ENCODE measurements at places on chromosomes 12 and 14. TPM values are rescaled to one million over a fixed set of nuclear protein-coding genes. Genes with fewer than 3 reads are reported as not detected.
A peak's percentile ranks its signal among the peaks of the same experiment; 100 is the strongest.

DNA sequence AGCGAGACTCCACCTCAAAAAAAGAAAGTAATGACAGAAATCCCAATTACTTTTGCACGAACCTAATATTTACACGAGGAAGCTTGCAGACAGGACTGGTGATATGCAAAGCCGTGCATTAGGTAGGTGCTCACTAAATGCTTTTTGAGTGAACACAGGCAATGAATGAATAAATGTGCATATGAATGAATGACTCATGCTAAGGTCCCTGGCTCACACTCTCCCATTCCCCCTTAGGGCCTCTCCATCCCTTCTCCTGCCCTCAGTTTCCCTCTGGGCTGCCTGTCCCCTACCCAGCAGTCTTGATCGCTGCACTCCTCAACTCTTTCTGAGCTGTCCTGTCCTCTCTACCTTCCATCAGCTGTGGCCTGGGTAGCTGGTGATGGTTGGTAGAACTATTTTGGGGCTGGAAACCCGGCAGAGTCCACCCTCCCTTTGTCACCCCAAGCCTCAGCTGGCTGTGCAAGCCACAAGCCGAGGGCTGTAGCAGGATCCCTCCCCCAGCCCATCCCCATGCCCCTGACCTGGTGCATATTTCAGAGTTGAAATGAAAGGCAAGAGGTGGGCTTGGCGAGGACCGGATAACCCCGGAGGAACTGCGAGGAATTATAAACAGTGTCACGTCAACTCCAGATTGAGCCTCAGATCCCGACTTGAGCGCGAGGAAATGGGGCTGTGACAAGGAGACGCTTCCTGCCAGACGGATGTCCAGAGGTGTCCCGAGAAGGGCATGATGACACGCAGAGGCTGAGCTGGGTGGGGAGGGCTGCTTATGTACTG lies 191.7 kb upstream of the GSC start:
- no peak for DNase-seq

DNA sequence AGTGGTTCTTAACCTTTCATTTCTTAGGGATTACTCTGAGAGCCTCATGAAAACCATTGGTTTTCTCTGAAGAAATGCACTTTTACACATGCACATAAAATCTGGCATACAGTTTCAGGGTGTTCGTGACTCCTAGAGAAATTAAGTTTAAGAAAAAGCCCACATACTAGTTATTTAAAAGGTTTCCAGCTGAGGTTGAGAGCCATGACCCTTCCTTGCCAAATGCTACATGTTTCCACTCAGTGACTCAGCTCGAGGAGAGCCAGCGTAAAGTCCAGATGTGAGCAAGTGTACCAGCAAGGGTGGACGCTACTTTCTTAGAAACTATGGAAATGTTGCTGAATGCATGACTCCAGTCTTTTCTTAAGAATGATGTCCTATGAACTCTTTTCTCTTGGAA lies 42.7 kb upstream of the FLRT2 start:
- DNase-seq: no peak

GRCh38 chr14:68768316-68768715 lies 24.6 kb downstream of the ZFP36L1 start:
- DNase-seq: no peak

GRCh38 chr12:88247241-88247643 lies 105.1 kb downstream of the TMTC3 start:
- DNase-seq: no peak

DNA sequence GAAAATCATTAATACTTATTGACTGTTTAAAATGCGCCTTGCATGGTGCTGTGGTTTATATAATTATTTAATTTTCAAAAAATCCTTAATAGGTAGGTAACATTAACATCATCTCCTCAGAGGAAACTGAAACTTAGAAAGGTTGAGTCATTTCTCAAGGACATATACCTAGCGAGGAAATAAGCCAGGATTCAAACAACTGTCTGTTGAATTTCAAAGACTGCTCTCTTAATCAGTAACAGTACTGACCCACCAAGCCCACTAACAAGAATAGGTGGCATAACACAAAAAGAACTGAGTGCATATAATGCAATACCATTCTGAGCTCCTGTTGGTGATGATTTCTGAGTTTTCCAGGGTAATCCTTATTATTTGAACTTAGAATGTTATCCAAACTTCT lies 174.3 kb downstream of the SOX5 start:
- no peak for DNase-seq

Gene TTC5
- total RNA-seq: 27.0 TPM

Gene LYZ
- total RNA-seq: not detected

Gene TPPP2
- not detected for total RNA-seq

DNA sequence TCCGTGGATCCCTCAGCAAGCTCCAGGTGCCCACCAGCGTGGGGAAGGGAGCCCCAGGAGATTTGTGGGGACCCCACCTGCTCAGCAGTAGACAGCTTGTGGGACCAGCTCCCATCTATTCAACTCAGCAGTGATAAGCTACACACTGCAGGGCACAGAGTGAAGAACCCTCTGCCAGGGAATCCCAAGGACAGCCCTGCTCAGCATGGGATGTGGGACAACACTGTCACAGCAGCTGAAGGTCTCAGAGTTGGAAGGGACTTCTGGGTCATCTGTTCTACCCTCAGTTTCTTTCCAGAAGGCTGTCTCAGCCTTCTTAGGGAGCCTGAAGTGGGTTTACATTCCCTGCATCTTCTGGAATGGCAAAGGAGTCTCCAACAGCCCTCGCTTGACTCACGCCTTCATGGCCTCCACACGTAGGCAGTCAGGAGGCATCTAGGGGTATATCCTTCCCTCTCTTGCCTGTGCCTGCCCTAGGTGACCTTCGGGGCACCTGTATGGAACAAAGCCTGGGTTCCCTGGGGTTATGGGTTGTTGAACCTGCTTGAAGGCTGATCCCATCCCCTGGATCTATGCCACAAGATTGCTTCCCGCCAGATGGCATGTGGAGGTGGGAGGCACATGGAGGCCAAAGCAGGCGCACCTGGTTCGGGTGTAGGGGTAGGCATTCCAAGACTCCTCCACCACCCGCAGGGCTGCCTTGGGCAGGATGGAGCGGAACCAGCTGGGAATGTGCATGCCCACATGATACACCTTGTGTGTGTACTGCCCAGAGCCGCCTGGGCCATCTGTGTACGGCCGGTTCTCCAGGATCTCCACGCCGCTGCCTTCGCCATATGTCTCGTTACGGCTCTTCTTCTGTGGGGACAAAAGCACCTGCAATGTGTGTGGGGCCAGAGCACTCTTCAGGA lies 33.0 kb downstream of the ARL6IP4 start:
- peak; percentile 94 for DNase-seq

GRCh38 chr14:79395061-79395460 lies 816.2 kb downstream of the DIO2 start:
- DNase-seq: no peak

GRCh38 chr12:85244561-85244960 lies 35.5 kb upstream of the ALX1 start:
- no peak for DNase-seq

Gene SOX5
- not detected for total RNA-seq

- no peak for DNase-seq
Observed at GRCh38 chr14:90883782-90884181, 67.6 kb upstream of the TTC7B start.

Gene ETFBKMT
- total RNA-seq: 1.8 TPM

Gene EPYC
- not detected for total RNA-seq

Gene RPL10L
- not detected for total RNA-seq

Gene ZNF605
- 5.7 TPM for total RNA-seq

Gene KNTC1
- 54.2 TPM for total RNA-seq

GRCh38 chr12:74537126-74537706 lies 419 bp upstream of the ATXN7L3B start:
- DNase-seq: peak; percentile 72

Gene SDSL
- total RNA-seq: 18.5 TPM

GRCh38 chr14:33465846-33466700 lies 484.8 kb downstream of the EGLN3 start:
- DNase-seq: no peak

DNA sequence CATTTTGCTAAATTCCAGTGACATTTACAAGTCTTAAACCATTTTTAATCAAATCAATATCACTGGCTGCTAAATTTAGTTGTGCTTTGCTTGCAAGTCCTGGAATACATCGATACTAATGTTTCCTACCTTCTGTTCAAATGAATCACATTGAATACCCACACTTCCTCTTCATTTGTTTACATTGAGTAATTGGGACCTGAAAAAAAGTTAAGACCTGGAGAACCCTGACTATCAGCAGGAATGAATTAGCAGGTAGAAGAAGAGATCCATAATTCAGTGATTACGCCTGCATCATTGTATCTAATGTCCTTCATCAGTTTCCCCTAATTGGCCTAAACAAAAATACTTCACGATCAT lies 369.3 kb downstream of the ETNK1 start:
- DNase-seq: no peak

DNA sequence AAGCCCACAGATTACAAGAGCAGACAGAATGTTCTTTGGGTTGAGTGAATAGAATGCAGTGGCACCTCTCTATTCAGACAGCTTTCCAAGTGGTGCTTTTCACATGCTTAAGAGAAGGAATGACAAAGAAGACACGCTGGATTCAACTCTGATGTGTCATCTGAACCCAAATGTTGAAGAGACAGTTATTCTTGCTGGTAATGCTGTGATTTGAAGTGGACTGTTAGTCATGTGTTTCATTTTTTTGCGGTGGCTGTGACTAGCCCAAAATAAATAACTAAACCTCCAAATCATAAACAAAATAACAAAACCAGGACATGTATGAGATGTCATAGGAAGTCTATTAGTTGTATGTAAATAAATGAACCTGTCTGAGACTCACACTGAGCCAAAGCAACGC lies 391.8 kb upstream of the PRICKLE1 start:
- DNase-seq: no peak

GRCh38 chr14:99896361-99896760 lies 103.1 kb downstream of the EML1 start:
- no peak for DNase-seq

DNA sequence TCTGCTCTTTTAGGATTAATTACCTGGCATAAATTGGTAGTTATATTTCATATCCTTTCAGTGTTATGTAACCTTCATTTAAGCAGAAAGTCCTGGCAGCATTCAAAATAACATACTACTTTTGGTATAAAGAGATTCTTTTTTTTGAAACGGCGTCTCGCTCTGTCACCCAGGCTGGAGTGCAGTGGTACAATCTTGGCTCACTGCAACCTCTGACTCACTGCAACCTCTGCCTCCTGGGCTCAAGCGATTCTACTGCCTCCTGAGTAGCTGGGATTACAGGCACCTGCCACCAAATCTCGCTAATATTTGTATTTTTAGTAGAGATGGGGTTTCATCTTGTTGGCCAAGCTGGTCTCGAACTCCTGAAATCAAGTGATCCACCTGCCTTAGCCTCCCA lies 9.2 kb downstream of the KTN1 start:
- no peak for DNase-seq

Gene OR6C1
- not detected for total RNA-seq

- no peak for DNase-seq
Observed at GRCh38 chr12:126067626-126068329, 1002.5 kb downstream of the AACS start.

DNA sequence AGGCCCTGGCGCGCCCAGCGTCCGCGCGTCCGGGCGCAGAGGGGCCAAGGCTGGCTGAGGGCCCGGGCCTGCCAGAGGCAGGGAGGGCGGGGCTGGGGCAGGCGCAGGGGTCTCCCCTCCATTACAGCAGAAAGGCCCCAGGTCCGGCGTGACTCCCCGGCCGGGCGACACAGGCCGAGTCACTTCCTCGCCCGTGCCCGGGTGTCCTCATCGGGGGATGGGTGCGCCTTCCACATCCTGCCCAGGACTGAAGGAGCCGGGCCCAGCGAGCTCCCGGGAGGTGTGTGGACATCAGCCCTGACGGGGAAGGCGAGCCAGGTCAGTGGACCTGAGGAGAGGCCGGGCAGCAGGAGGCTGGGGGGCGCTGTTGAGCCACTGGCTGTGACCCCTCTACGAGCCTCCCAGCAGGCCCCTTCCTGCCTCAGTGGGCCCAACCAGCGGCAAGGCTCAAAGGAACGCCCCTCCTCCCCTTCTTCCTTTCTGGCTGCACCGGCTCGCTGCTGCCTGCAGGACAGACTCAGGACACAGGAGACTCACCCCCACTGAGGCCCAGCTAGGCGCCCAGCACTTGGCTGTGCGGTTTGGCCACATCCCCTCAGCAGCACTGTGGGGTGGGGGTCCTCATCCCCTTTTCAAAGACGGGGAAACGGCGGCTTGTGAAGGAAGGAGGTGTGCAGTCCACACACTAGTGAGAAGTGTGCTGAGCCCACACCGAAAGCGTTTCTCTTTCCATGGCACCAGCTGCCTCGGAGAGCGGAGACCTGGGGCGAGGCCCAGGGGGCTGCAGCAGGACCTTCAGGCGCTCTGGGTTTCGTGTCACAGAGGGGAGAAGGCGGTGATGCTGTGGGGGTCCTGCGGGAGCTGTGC lies 606 bp downstream of the TNFAIP2 start:
- DNase-seq: no peak

Gene EML5
- total RNA-seq: not detected

DNA sequence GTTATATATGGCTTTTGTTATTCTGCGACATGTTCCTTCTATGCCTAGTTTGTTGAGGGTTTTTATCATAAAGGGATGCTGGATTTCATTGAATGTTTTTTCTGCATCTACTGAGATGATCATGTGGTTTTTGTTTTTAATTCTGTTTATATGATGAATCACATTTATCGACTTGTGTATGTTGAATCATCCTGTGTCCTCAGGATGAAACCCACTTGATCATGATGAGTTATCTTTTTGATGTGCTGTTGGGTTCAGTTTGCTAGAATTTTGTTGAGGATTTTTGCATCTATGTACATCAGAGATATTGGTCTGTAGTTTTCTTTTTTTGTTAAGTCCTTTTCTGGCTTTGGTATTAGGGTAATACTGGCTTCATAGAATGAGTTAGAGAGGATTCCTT lies 291.2 kb downstream of the AKAP6 start:
- DNase-seq: no peak

GRCh38 chr12:109385339-109386058 lies 37.8 kb downstream of the MYO1H start:
- DNase-seq: peak; percentile 66

GRCh38 chr12:110247340-110248095 lies 33.5 kb upstream of the ATP2A2 start:
- peak; percentile 49 for DNase-seq

Gene TC2N
- total RNA-seq: not detected

- DNase-seq: no peak
Observed at GRCh38 chr14:104721505-104722431, 2.3 kb upstream of the ADSS1 start.

DNA sequence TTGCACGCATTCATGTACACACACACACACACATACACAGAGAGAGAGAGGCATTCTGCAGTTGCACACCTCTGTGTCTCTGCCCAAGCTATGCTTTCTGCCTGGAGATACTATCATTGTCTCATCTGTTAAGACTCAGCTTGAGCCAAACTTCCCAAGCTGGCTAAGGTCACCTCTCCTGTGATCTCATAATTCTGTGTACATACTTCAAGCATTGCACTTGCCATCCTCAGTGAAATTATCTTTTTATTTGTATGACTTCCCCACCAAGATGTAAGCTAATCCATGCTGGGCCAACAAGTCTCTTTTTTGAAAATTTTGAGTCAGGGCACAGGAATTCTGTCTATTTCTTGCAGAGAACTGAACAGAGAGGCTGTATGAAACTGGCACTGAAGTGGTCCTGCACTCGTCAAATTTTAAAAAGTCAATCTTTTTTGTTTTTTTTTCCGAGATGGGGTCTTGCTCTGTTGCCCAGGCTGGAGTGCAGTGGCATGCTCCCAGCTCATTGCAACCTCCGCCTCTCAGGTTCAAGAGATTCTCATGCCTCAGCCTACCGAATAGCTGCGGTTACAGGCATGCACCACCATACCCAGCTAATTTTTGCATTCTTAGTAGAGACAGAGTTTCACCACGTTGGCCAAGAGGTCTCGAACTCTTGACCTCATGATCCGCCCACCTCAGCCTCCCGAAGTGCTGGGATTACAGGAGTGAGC lies 44.3 kb downstream of the TMTC1 start:
- no peak for DNase-seq

Data from G401 (cell line).